ENCODE measurements at places on chromosomes 2 and 18.

DNA sequence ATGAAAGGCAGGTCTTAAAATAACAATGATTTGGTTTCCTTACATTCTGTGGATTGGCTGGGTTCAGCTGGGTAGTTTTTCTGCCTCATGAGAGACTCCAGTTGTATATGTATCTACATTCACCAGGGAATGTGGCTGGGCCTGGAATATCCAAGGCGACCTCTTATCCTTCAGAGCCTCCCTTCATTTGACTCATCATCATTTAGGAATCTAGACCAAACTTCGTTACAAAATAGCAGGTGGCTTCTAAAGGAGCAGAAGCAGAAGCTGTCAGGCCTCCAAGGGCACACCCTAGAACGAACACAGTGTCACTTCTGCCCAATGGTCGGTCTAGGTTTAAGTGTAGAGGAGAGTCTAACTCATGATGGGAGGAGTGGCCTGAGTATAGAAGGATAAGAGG is 204.2 kb downstream of the EN1 start:
- DNase-seq = no peak

- no peak for DNase-seq
Measured at GRCh38 chr18:31983976-31984375, 34.6 kb upstream of the RNF125 start.

- DNase-seq = peak; percentile 70
Measured at GRCh38 chr2:133674433-133675331, 106.4 kb upstream of the NCKAP5 start.

- DNase-seq = no peak
Measured at GRCh38 chr2:16816016-16816415, 150.4 kb upstream of the CYRIA start.

GRCh38 chr2:104638859-104639202 is 215.1 kb upstream of the POU3F3 start:
- DNase-seq = no peak

GRCh38 chr18:79372991-79373390 is 22.7 kb upstream of the NFATC1 start:
- no peak for DNase-seq

DNA sequence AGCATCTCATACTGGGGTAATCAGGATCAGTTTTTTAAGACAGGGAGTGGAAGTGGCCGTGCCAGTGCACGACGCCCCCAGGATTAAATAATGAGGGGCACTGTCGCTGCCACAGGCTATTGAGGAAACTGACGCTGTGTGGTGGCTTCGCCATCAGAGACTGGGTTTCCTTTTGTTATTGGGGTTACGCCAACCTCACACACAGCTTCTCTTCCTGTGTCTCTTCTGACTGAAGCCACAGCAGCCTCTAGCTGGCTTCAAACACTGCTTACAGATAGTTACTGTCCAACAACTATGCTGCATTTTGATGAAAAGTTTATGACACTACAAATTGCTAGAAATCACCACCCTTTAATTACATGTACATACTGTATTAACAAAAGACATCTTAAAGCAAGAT is 521.9 kb upstream of the SALL3 start:
- no peak for DNase-seq

DNA sequence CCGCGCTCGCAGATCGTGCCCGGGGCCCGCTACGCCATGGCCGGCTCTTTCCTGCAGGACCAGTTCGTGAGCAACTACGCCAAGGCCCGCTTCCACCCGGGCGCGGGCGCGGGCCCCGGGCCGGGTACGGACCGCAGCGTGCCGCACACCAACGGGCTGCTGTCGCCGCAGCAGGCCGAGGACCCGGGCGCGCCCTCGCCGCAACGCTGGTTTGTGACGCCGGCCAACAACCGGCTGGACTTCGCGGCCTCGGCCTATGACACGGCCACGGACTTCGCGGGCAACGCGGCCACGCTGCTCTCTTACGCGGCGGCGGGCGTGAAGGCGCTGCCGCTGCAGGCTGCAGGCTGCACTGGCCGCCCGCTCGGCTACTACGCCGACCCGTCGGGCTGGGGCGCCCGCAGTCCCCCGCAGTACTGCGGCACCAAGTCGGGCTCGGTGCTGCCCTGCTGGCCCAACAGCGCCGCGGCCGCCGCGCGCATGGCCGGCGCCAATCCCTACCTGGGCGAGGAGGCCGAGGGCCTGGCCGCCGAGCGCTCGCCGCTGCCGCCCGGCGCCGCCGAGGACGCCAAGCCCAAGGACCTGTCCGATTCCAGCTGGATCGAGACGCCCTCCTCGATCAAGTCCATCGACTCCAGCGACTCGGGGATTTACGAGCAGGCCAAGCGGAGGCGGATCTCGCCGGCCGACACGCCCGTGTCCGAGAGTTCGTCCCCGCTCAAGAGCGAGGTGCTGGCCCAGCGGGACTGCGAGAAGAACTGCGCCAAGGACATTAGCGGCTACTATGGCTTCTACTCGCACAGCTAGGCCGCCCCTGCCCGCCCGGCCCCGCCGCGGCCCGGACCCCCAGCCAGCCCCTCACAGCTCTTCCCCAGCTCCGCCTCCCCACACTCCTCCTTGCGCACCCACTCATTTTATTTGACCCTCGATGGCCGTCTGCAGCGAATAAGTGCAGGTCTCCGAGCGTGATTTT is 7.6 kb downstream of the TBR1 start:
- no peak for DNase-seq

- no peak for DNase-seq
Measured at GRCh38 chr2:65536596-65536995, 104.2 kb upstream of the SPRED2 start.

DNA sequence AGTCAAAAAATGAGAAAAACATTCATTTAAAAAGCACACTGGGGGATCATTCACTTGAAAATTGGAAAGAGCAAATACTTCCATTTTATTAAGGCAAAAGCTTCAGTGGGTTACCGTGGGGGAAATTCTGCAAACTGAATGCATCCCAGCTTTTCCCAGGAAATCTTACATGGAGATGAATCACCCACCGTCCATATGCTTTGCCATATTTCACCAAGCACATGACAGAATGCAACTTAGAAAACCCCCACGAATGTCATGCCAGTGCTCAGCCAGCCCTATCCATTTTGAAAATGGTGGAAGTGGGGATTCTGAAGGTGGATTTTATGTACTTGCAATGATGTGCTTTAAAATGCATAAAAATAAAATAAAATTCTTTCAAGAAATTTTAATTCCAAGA is 485.5 kb upstream of the ID2 start:
- no peak for DNase-seq

DNA sequence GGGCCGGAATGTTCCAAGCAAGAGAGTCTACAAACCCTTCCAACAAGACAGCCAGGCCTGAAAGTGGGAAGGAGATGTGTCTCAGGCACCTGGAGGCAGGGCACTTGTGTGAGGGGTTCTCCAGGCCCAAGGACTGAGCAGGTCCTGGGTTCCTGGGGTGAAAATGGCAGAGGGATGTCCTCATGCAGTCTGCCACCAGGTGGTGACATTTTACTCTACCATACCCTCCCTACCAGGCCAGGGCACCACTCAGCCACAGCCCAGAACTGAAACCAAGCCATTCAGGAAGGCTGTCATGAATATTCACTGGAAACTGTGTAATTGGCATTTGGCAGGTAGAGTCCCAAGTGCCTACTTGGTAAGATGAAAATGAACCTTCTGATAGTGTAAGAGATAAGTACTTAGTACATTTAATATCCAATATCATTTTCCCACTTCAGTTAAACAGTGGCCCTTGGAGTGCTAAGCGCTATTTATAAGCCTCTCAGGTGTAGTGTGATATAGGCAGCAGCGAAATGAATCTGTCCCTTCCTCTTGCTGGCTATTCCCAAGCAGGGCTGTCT is 185.1 kb downstream of the MYO5B start:
- peak; percentile 81 for DNase-seq

DNA sequence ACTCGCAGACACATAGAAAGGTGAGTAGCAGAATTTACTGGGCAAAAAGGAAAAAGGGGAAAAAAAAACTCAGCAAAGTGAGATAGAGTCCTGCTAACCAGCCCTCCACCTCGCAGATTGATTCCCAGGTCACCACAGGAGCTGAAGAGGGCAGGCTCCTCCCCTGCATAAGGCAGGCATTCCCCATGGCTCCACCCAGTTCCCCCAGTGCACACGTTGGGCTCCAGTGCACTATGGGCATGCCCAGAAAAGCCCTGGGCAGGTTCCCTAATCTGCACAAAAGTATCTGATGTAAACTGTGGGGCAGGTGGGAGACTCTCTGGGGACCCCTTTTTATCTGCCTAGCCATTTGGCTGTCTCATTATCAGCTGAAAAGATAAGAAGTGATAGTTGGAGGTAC is 461.2 kb upstream of the TMEFF2 start:
- no peak for DNase-seq

- peak; percentile 100 for DNase-seq
Measured at GRCh38 chr2:64750817-64751285, 97.1 kb upstream of the SERTAD2 start.

DNA sequence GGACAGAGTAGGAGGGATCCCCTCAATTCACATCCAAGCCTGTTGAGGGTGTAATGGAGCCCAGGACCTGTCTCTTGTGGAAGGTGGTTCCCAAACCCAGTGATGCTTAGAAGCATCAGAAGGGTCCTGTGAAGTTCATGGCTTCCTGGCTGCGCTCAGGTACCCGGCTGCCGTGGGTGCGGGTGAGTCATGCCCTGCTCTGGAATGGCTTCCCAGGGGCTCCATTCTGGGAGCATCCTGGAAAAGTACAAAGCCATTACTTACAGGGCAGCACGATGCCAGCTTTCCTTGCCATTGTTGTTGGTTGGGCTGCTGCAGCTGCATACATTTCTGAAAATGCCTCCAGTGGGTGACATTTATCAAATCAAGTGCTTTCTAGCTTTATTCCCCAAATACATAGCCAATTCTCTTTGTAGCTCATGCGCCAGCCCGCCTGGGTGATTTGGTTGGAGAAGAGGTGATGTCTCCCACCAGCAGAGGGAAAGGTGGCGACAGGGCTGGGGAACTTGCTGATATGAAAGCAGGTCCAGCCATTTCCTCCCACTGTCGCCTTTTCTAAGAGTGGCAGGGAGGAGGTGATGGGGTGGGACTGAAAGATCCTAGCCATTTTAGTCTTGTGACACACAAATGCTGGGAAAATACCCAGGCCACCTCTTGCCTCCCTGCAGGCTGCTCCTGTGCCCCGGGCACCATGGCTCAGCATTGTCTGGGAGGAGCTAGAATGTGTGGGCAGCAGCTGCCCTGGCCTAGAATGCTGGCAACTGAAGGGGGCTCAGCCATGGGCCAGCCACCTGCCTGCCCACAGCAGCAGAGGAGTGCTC is 65.9 kb upstream of the HPCAL1 start:
- DNase-seq = no peak

GRCh38 chr2:72415241-72415661 is 267.6 kb upstream of the CYP26B1 start:
- no peak for DNase-seq

GRCh38 chr2:3186766-3187165 is 190.9 kb downstream of the EIPR1 start:
- no peak for DNase-seq

DNA sequence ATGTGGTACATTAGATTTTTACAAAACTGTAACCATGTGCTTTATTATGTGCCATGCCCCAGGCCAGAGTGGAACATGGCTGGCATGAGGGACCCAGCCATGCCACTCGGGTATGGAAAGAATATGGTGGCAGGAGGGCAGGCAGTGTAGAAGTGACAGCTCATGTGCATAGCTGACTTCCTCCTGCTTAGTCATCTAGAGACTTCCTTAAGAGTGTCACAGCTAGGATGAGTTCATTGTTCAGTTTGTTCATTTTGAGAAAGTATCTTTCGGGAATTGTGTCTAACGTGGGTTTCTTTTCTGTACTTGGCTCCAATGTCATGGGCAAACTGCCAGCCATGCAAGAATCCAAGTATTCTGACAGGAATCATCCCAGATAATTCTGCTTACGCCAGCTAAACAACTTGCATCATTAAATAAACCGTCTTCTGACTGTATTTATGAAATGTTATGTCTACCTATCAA is 94.3 kb upstream of the ITGB6 start:
- no peak for DNase-seq

- DNase-seq = no peak
Measured at GRCh38 chr2:119304847-119305246, 61.8 kb downstream of the C2orf76 start.

GRCh38 chr2:105320651-105321215 is 8.8 kb downstream of the TGFBRAP1 start:
- no peak for DNase-seq

GRCh38 chr18:9743200-9744016 is 35.3 kb downstream of the RAB31 start:
- no peak for DNase-seq

- DNase-seq = no peak
Measured at GRCh38 chr2:231470246-231470900, 6.1 kb upstream of the NCL start.

DNA sequence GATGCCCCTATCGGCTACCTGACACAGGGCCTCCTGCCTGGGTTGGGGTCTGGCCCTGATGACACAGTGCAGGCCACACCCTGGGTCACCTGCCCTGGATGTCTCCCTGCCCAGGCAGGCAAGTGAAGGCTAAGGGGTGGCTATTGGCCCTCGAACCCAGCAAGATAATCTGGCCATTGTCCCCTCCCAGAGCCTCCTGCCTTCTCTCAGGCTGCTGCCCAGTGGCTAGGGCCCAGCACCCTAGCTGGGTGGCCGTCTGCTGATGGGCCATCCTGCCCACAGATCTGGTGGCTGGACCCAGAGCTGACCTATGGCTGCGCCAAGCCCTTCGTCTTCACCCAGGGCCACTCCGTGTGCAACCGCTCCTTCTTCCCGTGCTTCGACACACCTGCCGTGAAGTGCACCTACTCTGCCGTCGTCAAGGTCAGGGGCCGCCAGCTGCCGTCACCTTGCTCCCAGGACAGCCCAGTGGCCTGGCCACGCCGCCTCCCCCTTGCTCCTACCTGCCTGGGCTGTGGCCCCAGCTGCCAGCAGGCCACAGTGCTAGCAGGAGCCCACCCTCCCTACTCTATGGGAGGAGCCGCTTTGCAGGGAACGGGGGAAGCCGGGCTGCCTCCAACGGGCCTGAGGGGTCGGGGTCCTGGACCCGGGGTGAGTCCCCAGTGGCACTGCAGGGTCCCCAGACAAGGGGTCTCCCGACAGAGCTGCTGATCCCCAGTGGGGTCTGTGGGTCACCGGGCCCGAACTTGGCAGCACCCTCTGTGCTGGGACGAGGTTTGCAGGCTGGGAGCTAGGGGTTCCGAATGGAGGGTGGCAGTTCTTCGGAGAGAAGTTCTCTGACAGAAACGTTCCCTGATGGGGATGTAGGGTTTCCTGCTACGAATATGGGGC is 4.1 kb downstream of the RNPEPL1 start:
- no peak for DNase-seq

- DNase-seq = no peak
Measured at GRCh38 chr18:28269750-28270149, 92.8 kb upstream of the CDH2 start.

- DNase-seq = no peak
Measured at GRCh38 chr2:237143118-237143517, 57.4 kb downstream of the COPS8 start.

DNA sequence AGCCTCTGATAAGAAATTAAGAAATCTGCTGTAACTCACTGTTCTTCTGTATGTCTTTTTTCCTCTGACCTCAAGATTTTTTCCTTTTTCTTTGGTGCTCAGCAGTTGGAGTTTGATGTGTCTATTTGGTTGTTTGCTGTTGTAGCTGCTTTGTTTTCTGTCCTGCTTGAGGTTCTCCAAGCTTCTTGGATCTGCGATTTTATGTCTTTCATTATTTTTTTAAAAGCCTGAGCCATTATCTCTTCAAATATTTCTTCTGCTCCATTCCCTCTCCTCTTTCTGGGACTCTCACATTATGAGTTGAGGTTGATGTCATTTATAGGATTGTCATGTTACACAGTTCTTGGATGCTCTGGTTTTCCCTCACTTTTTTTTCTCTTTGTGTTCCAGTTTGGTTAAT is 47.7 kb downstream of the RAMP1 start:
- no peak for DNase-seq

- DNase-seq = no peak
Measured at GRCh38 chr2:101833890-101834523, 136.5 kb downstream of the MAP4K4 start.
